Chondrocyte (in vitro differentiated cells): ENCODE measurements at places on chromosomes 16 and 17. TPM values are rescaled to one million over a fixed set of nuclear protein-coding genes. Genes with fewer than 3 reads are reported as not detected.

NPIPB6 gene
- total RNA-seq = 1.9 to 4.6 TPM (median 3.4 TPM) in 3 replicates

HBM gene
- not detected in 3 replicates for total RNA-seq

STAC2 gene
- 0.35 to 1.1 TPM (median 0.44 TPM) in 3 replicates for total RNA-seq

GRB7 gene
- total RNA-seq = 0.46 to 0.68 TPM in 2 of 3 replicates, not detected in the other

GTF3C1 gene
- 68.8 to 104 TPM (median 69.2 TPM) in 3 replicates for total RNA-seq
